ENCODE measurements at places on chromosomes 13 and 19. TPM values are rescaled to one million over a fixed set of nuclear protein-coding genes. Genes with fewer than 3 reads are reported as not detected.

DNA sequence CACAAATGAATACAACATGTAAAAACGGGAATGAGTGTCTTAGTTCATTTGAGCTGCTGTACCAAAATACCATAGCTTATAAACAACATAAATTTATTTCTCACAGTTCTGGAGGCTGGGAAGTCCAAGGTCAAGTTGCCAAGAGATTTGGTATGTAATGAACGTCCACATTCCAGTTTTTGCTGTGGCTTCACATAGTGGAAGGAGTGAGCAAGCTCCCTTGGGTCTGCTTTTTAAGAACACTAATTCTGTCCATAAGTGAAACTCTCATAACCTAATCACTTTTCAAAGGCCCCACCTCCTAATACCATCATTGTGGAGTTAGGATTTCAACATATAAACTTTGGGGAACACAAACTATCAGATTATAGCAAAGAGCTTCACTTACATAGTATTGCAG is 1189.6 kb downstream of the PCDH9 start:
- DNase-seq, result no peak

The MADCAM1 gene
- 0.50 TPM for total RNA-seq

- DNase-seq, result no peak
Measured at GRCh38 chr13:22210134-22210930, 539.5 kb downstream of the FGF9 start.

The FRY gene
- total RNA-seq, result 69.5 TPM

DNA sequence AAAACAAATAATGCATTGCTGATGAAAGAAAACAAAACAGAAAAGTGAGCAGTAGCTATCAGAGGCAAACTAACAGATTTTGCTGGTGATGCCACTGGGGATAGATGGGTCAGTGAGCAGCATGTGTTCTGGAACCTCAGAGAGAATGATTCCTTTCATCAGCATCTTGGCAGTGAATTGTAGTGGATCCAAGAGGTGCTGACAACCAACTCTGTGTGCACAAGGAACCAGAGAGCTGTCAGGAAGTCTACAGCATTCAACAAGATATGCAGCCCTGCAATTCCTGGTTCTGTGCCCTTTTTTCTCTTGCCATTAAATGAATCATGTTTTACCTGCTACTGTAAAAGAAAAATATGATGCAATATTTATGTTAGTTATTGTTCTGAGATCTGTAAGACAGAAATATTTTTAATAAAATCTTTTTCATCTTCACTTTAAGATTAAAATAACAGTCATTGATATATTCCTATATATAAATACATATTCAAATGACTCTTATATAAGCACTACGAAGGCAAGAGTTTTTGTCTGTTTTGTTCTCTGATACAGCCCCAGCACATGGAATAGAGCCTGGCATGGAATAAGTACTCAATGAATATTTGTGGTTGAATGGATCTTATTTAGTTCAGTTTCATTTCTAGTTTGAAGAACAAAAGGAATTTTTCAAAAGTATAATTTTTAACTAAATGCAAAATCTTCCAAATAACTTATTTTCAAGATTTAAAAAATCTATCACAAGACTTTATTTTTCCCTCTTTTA is 80.8 kb downstream of the FREM2 start:
- DNase-seq, result no peak

All from kidney (tissue), 22 donors.